ENCODE measurements at places on chromosomes 2 and 18. TPM values are rescaled to one million over a fixed set of nuclear protein-coding genes. Genes with fewer than 3 reads are reported as not detected.

ADCYAP1 gene
- total RNA-seq: not detected

TCF7L1 gene
- total RNA-seq: 9.9 TPM

TMEM17 gene
- total RNA-seq: 1.7 TPM

UGT1A6 gene
- not detected for total RNA-seq

GAREM1 gene
- 4.9 TPM for total RNA-seq

TFPI gene
- total RNA-seq: 17.8 TPM

CNNM4 gene
- 10.8 TPM for total RNA-seq

COA5 gene
- 28.6 TPM for total RNA-seq

GALNT13 gene
- 8.7 TPM for total RNA-seq

VWA3B gene
- total RNA-seq: 1.0 TPM
